Smooth muscle cell of the pulmonary artery (primary cell): ENCODE measurements at places on chromosomes 16 and 17. TPM values are rescaled to one million over a fixed set of nuclear protein-coding genes. Genes with fewer than 3 reads are reported as not detected.

The TEKT5 gene
- total RNA-seq: 0.07 and 0.13 TPM in 2 replicates

The MYO15A gene
- 1.4 and 1.9 TPM in 2 replicates for total RNA-seq

The ANKFN1 gene
- 0.03 and 0.20 TPM in 2 replicates for total RNA-seq

The PRAC2 gene
- not detected in 2 replicates for total RNA-seq

The GOSR1 gene
- 30.9 and 33.6 TPM in 2 replicates for total RNA-seq

The FBXL16 gene
- total RNA-seq: 0.07 and 0.13 TPM in 2 replicates

The C16orf54 gene
- total RNA-seq: not detected in 2 replicates

The DNAH9 gene
- not detected in 2 replicates for total RNA-seq

The ADAMTS18 gene
- 1.2 and 23.2 TPM in 2 replicates for total RNA-seq

The CES4A gene
- total RNA-seq: 0.99 and 1.8 TPM in 2 replicates

The HOXB3 gene
- 8.4 and 11.1 TPM in 2 replicates for total RNA-seq

The AOC3 gene
- 1.3 and 5.9 TPM in 2 replicates for total RNA-seq
